ENCODE measurements at places on chromosomes 7 and 10.

GRCh38 chr10:7337431-7338171 lies 73.2 kb downstream of the SFMBT2 start:
- no peak for DNase-seq

- no peak for DNase-seq
These were observed 3.5 kb downstream of the EXOSC1 start for GRCh38 chr10:97442277-97442676.

- peak; percentile 66 for DNase-seq
These were observed 161.5 kb upstream of the AGR3 start for GRCh38 chr7:17043012-17043877.

- peak; percentile 37 for DNase-seq
These were observed 7.8 kb upstream of the CCNY start for GRCh38 chr10:35328404-35329037.

- DNase-seq = no peak
These were observed 163.9 kb upstream of the PPP1R3A start for GRCh38 chr7:114082642-114083165.

DNA sequence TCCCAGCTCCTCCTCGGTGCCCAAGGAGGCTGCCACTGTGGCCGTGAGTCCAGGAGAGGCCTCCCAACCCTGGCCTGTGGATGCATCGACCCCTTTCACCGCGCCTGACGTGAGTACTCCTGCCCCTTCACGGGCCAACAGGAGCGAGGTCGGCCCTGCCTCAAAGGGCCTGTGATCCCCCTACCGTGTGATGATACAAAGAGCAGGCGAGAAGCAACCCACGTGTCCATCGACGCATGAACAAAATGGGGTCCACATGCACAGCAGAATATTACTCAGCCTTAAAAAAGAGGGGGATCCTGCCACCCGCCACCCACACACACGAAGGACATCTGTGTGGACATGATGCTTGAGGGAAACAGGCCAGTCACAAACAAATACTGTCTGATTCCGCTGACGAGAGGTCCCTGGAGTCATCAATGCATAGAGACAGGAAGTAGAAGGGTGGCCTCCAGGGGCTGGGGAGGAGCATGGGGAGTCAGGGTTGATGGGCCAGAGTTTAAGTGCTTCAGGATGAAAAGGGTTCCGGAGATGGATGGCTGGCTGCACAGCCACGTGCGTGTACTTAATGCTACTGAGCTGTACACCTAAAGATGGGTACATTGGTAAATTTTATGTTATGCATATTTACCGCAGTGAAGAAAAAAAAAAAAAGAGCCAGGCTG lies 151.9 kb downstream of the PRKAG2 start:
- no peak for DNase-seq

GRCh38 chr7:130379532-130379920 lies 768 bp upstream of the CPA1 start:
- no peak for DNase-seq

DNA sequence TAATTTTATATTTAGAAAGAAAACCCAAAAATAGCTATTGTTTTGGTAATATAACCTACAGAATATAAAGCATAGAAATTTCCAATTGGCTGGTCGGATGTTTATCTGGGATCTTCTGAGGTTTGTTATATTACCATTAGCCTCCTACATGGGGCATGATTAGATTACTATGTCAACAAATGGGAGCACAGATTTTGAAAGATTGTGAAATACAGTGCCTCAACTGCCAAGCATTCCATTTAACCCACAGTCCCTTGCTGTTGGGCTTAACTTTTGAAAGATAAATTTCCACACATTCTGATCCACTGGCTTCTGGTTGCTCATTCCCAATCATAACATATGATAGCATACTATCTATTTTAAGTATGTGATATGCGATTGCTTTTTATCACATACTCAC lies 455.4 kb upstream of the C7orf33 start:
- no peak for DNase-seq

- no peak for DNase-seq
These were observed at the start of gene PRLHR for GRCh38 chr10:118595598-118596425. PRLHR (minus strand) TSS chr10:118595648; CDS start chr10:118595244, 404 bp downstream.

- no peak for DNase-seq
These were observed 264.7 kb upstream of the AKR1E2 start for GRCh38 chr10:4561296-4561695.

DNA sequence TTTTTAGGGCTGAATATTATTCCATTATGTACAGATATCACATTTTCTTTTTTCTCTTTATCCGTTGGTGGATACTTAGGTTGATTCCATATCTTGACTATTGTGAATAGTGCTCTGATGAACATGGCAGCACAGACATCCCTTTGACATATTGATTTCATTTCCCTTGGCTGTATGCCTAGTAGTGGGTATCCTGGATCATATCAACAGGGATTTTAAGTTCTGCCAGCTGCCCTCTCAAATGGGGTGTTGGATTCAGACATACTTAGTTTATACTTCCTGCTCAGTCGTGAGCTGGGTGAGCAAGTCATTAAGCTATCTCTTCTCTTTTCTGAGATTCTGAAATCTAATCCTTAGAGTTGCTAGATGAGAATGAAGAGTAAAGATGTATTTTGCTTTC lies 139.6 kb upstream of the SORCS3 start:
- no peak for DNase-seq

DNA sequence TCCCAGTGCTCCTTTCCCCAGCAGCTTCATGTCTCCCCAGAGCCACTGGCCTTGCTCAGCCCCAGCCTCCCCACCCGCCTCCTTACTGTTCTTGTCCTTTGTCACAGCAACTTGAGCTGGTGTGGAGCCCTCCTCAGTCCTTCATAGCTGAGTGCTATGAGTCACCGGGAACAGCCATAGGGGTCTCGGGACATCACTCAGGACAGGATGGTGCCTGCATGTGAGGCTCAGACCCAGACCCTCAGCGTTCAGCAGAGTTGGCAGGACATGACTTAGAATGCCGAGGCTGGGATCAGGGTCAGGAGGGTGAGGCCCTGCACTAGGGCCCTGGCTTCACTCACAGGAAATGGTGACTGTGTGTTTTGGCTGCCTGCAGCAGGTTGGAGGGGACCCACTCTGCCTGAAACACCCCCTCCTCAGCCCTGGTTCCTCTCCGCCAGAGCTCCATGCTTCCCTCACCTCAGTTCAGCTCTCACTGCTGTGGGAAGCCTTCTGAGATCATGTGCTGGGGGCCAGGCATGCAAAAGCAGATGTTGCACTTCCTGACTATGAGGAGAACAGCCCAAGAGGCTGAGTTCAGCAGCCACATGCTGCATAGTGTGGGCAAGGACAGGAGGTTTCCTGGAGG lies 40.7 kb upstream of the GJD4 start:
- no peak for DNase-seq

DNA sequence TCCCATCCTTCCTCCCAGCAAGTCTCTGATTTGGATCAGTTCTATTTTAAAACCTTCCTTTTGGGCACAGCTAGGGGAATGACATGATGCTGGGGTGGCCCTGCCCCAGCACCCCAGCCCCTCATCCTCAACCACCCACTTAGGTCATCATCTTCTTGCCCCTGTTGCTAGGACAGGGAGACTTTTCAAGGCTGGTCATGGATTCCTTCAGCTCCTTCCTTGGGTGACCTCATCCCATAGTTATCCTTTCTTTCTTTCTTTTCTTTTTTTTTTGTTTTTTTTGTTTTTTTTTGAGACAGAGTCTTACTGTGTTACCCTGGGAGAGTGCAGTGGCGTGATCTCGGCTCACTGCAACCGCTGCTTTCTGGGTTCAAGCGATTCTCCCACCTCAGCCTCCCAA lies 127.2 kb downstream of the WDFY4 start:
- DNase-seq = no peak

- no peak for DNase-seq
These were observed 27.0 kb upstream of the HIBADH start for GRCh38 chr7:27689591-27690164.

DNA sequence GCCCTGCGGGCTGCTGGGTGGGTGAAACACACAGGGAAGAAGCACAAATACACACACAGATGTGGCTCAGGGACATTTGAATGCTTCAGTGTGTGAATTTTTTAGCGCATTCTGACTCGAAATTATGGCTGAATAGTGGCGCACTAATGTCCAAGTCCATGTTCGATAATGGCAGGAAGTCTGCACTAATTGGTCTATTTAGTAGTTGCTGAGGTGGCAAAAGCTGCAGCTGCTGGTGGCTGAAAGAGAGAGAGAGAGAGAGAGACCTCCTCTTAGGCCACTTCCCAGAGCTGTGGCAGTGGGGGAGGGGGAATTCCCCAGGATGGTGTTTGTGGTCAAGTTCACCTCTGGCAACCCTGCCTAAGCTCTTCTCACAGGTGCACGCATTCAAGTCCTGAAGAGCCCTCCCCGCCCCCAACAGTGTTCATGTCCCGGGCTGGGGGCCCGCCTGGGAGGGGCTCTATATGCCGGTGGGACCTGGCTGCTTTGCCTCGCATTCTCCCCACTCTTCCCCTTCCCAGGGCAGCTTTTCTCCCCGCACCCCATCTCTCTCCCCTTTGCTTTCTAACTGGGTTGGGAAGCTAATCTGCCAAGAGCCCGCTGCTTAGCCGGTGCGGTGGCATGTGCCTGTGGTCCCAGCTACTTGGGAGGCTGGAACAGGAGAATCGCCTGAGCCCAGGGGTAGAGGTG lies 6.0 kb upstream of the MNX1 start:
- DNase-seq = no peak

DNA sequence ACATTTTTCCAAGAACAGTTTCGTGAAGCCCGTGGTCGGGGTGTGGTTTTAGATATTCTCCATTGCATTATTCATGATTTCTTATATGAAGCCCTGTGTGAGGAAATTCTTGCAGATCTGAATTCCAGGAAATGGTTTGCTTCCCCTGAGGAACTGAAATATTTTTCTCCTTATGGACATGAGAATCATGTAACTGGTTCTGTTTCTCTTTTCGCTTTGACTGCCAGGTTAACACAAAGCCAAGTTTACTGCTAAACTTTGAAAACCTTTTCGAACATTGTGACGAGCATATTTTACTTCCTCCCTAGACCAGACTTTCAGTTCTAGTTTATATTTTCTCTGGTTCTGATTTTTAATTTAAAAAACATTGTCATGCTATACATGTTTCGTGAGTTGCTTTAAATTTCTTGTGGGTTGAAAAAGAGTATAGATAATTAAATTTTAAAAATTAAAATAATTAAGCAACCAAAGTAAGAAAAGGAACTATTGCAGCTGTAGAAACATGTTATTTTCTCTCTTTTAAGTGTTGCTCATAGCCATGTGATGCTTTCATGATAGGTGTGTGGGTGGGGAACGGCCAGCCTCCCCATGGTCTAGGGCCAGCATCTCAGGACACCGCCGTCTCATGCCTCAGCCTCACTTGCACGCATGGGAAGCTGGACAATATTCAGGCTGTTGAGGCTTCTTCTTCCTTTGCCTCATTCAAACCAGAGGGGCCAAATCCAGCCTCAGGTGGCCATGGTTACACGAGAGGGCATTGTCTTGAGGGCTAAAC lies 97.1 kb downstream of the CREB5 start:
- no peak for DNase-seq

DNA sequence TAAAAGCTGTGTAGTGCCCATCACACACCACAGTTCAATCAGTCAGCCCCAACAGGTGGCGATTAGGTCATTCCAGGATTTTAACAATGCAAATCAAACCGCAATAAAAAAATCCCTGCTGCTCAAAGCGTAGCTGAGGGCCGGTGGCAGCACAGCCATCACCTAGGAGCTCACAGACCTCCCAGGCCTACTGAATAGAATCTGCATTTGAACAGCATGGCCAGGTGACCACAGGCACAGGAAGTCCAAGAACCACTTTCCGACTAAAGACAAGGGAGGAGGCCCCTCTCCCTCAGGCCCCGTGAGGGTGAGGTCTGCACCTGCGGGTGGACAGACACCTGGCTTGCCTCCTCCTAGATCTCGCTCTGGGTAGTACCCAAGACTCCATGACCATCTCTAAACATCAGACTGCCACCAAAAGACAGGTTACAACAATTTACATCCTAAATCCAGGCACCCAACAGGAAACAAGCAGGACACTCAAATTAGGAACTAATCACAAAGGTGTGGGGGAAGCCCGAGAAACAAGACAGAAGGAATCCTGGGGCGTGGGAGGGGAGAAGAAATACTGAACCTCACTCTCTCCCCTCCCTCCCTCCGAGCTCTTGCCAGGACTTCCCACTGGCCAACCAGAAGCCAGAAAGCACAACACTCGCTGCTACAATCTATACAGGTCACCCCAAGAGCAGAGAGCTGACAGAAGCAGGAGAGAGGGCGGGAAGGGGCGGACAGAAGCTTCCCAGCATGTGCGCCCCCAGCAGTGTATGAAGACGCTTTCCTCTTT lies 19.2 kb downstream of the GNA12 start:
- no peak for DNase-seq

DNA sequence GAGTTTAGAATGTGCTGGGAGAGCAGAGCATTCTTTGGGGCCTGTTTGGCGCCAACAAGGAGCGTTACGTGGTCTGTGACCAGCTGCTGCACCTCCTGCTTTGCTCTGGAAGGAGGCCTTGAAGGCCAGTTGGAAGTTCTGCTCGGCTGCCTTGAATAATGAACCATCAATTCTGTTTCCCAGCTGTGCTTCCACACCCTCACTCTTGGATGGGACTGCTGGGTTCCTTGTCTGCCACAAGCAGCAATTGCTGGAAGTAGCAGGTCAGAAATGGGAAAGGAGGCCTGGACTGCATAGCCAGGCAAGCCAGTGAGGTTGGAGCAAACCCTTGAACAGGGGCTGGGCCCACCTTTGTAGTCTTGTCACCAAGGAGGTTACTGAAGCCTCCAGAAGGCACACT lies 86.6 kb upstream of the INSYN2A start:
- no peak for DNase-seq

DNA sequence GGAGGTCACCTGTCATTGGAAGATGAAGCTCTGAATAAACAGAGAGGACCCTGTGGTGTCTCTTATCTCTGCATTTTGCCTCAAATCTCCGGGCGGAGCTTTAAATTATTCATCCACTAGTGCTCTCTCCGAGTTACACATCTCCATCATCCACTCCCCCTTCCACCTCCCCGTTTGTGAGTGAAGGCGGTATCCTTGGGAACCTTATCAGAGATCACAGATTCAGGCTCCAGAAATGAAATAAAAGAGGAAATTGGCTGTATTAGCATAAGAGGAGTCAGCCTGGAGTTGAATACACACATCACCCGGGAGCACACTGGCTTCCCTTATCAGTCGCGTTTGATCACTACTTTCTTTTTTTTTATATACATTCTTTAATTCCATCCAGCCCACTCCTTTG lies 1184.8 kb downstream of the GATA3 start:
- no peak for DNase-seq

DNA sequence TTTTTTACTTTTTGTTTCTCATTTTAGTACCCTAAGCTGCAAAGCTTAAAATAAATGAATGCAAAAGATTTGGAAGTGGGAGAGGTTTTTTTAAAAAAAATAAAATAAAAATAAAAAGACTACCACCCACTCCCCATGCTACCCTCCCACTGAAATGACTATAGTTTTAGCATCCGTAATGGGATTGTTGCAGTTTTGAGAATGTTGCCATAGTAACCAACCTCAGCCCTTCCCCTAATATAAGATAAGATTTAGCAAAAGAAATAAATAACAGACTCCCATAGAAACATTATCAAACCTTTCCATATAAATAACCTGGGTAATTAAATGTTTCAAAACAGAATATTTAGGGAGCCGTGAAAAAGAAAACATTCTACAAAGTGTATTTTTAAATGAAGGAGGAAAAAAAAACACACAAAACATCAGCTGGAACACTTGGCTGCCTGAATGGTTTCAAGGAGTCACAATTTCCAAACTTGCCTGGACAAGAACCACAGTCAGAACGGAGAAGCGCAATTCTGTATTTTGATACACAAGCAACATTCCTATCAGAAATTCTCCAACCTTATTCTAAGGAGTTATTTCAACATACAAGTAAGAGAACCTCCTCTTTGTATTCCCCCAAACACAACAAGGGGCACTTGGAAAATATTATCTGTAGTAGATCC lies 57.4 kb downstream of the DGKI start:
- DNase-seq = no peak

Data from GM04503 (cell line).